ENCODE measurements at places on chromosomes 4 and X. TPM values are rescaled to one million over a fixed set of nuclear protein-coding genes. Genes with fewer than 3 reads are reported as not detected.
A peak's percentile ranks its signal among the peaks of the same experiment; 100 is the strongest.

DNA sequence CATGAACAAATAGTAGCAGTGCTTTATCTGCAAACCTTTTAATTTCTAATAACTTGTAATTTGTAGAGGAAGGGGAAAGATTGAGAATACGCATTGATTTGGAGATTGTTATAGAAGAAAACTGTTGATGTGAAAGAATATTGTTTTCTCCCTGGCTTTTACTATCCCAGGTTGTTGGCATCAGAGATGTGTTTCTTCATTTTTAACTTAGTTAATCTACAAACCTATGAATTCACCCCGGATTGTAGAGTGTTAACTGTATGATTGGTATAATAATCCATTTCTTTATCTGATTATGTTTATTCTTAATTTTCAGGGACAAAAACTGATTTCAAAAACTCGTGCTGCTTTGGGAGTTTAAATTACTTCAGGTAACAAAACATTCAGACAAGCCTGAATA, 18.9 kb downstream of the AFP start:
- no peak for DNase-seq

DNA sequence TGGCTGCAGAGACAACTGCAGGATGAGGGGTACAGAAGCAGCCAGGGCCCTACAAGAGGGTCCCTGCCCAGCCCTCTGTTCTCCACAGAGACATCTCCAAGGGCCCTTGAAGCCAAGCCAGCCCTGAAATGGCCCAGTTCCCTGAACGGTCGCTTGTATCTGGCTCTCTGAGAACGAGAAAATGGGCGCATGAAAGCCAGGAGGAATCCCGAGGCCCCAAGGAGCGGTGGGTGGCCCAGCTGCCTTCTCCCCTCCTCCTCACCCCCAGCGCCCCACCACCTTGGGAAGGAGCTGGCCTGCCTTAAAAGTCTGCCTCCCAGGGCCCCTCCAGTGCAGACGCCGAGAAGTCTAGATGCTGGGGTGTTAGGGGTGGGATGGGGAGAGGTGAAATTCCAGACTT, 5.7 kb downstream of the ZNF185 start:
- no peak for DNase-seq

DNA sequence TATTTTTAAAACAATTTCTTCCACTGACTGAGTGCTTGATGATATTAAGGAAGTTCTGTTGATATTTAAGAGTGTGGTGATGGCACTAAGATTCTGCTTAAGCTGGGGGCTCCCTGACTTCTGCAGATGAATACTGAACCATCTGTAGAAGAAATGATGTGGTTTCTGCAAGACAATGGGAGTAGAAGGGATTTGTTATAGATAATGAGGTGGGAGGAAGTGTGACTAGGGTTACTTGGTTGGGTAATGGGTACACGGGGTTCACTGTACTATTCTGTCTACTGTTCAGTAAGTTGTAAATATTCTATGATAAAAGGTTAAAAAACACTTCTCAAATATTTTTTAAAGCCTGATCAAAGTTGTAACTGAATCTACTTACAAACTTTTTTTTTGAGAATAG, 60.9 kb upstream of the TXK start:
- DNase-seq: no peak

DNA sequence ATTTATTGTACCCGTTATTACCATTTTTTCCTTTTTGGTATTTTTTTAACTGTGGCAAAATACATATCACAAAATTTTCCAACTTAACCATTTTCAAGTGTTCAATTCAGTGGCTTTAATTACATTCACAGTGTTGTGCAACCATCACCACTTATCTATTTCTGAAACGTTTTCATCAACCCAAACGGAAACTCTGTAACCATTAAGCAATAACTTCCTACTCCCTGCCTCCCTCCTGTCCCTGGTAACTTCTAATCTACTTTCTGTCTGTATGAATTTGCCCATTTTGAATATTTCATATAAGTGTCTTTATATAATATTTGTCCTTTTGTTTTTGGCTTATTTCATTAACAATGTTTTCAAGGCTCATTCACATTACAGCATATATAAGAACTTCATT, 57.4 kb upstream of the MSN start:
- DNase-seq: no peak

- DNase-seq: no peak
Measured at GRCh38 chrX:2684256-2684655, 6.8 kb upstream of the CD99 start.

SMPX gene
- total RNA-seq: not detected

CLDN34 gene
- total RNA-seq: not detected

GRCh38 chr4:123031664-123032063, 109.3 kb upstream of the NUDT6 start:
- no peak for DNase-seq

CPE gene
- total RNA-seq: 33.9 TPM

GRCh38 chr4:89788206-89789072, 48.5 kb downstream of the SNCA start:
- no peak for DNase-seq

DNA sequence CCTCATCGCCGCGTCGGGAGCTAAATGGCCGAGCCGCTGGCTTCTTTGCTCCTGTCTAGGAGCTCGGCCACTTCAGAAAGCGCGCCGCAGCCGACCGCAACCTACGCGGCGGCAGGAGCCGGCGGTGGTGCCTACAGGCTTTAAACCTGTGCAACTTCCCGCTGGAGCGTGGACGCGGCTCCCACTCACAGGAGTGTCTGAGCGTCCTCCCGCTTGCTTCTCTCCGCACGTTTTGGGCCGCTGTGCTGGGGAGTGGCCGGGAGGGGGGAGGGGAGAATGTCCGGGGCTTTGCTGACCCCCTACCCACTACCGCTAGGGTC, 1.0 kb downstream of the NHSL2 start:
- DNase-seq: no peak

- no peak for DNase-seq
Measured at GRCh38 chr4:188714501-188714900, 575.3 kb downstream of the TRIML1 start.

DSPP gene
- not detected for total RNA-seq

GRCh38 chr4:13436962-13437361, 47.2 kb downstream of the RAB28 start:
- DNase-seq: no peak

GAGE12J gene
- not detected for total RNA-seq

- no peak for DNase-seq
Measured at GRCh38 chr4:58602731-58603359, 1492.7 kb upstream of the IGFBP7 start.

- no peak for DNase-seq
Measured at GRCh38 chr4:134885436-134885835, 683.8 kb upstream of the PABPC4L start.

DNA sequence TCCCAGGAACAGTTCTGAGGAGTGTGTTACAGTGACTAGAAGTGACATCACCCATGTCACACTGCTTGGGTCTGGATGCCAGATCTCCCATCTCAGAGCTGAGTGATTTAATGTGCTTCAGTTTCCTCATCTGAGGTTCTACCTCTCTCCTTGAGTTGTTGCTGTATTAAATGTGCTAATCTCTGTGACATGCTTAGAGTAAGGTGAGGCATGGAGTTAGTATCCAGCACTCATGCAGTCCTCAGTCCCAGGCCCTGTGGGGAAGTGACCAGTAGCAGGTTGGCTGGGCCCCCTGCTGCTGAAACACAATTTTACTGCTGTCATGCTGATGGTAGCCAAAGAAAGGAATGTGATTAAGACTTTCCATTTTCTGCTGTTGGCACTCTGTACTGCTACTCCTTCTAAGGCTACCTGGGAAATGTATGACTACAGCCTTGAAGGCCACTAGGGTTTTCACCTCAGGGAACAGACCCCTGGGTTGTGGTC, 639.6 kb downstream of the MID1IP1 start:
- no peak for DNase-seq

GRCh38 chr4:11436084-11436483, 7.4 kb upstream of the HS3ST1 start:
- no peak for DNase-seq

DNA sequence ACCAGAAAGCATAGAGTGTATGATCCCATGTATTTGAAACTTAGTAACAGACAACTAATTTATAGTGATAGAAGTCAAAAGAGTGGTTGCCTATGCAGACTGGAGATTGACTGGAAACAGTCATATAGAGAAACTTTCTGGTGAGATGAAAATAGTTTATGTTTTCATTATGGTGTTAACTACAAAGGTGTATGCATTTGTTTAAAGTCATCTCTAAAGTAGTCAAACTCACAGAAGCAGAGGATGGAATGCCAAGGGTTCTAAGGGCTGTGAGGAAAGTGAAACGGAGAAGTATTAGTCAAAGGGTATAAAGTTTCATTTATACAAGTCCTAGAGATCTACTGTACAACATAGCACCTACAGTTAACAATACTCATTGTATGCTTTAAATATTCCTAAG, 45.8 kb downstream of the ENOX2 start:
- no peak for DNase-seq

DUSP21 gene
- not detected for total RNA-seq

RS1 gene
- total RNA-seq: not detected

NXF2 gene
- total RNA-seq: not detected

TMPRSS11D gene
- total RNA-seq: not detected

SH2D1A gene
- 0.55 TPM for total RNA-seq

UGT2A1 gene
- not detected for total RNA-seq

DNA sequence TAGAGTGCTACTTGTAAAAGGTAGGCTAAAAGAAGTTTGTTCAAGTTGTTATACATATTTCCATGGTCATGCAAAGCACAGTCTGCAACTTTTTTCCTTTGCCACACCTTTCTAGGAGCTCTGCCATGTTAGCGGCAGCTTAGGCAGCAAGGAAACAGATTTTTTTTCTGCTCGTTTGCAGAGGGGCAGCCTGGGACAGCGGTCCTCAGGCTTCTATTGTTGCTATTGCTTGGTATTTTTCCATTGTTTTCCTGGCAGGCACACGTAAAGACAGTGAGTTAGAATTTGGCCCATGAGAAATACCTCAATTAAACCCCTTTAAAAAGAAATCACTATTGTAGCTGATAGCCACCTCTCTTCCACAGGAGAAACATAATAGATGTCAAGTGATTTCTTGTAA, 391.4 kb downstream of the SH2D1A start:
- DNase-seq: no peak

NFKB1 gene
- total RNA-seq: 57.4 TPM

DNA sequence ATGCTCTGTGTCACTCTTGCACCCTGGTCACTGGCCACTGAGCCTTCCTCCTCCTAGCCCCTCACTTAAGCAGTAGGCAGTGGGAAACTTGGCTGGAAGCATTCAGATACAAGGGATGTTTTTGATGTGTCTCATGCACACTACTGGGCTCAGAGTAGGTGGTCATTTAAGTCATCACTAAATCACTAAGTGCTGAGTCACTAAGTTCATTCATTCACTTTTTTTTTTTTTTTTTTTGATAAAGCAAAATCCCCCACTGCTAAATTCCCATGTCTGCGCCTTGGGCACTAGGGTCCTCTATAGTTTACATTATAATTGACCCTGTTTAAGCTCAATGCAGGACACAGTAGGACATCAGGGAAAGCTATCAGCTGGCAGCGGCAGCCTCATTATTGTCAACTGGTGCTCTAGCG, 182.4 kb upstream of the MBNL3 start:
- no peak for DNase-seq

DNA sequence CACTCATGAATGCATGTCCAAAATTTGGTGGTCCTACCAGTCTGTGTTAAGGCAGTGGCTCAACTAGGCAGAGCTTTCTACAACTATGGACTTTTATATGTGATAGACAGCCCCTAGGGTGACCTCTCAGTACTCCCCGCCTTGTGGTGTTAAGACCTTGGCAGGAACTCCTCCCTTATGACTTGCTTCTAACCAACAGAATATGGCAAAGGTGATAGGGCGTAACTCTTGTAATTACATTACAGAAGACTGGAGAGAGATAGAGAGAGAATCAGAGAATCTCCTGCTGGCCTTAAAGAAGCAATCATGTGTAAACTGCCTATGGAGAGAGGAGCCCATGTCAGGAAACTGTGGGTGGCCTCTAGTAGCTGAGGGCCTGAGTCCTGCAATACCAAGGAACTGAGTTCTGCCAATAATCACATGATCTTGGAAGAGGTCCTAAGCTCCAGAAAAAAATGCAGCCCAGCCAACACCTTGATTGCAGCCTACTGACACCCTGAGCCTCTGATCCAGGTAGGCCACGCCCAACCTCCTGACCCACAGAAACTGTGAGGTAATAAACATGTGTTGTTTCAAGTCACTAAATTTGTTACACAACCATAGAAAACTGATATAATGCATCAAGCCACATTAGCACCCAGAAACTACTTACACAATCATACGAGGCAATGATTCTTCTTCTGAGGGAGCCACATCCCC, 68.9 kb downstream of the INPP4B start:
- DNase-seq: peak; percentile 57

GRCh38 chr4:184292877-184293276, 75.2 kb upstream of the ENPP6 start:
- peak; percentile 7 for DNase-seq

ADAM29 gene
- total RNA-seq: not detected

FAM133A gene
- total RNA-seq: 0.14 TPM

DNA sequence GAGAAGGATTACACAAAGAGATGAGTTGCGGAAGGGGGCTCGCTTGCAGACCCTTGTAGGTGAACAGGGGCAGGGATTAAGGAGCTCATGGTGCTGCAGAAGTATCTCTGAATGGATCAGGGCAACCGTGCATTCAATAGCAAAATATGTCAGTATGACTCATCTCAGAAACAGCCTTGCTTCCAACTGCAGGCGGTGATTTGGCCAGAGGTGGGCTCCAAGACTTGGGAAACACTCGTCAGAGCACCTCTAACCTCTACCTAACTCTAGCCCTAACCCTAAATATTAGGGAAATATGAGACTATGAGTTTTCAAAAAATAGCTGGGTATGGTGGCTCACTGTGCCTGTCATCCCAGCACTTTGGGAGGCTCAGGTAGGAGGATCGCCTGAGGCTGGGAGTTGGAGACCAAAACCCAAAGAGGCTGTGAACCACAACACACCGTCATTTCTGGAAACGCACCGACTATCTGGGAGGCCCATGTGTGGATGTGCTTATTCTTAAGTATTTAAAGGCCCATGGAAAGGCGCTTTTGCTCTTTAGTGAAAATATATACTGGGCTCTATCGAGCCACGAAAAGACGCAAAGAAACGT, 102.6 kb downstream of the DHRSX start:
- DNase-seq: no peak

DNA sequence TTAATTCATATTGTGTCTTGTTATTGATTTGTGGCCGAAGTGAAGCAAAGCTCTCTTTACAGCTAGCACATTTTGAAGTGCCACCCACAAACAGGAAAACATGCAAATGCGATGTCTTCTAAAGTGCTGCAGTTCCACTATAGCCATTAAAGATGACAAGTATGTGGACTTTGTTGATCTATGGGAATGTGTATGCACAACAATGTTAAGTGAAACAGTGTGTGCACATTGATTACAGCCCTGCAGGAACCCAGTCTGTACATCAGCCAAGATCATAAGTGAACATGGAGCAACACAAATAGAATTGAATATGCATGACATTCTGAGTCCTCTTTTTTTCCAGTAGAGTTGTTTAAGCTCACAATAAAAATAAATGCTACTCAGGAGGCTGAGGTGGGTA, 43.0 kb downstream of the TFDP3 start:
- no peak for DNase-seq

GRCh38 chr4:99529956-99530355, 19.1 kb downstream of the C4orf17 start:
- no peak for DNase-seq

FGF13 gene
- total RNA-seq: 12.8 TPM

GRCh38 chr4:165398570-165398969, 19.8 kb downstream of the CPE start:
- no peak for DNase-seq

ITGB1BP2 gene
- total RNA-seq: 5.9 TPM

Measured in mucosa of descending colon (tissue), 3 donors.